ENCODE measurements at places on chromosomes 3 and 15.
A peak's percentile ranks its signal among the peaks of the same experiment; 100 is the strongest.

DNA sequence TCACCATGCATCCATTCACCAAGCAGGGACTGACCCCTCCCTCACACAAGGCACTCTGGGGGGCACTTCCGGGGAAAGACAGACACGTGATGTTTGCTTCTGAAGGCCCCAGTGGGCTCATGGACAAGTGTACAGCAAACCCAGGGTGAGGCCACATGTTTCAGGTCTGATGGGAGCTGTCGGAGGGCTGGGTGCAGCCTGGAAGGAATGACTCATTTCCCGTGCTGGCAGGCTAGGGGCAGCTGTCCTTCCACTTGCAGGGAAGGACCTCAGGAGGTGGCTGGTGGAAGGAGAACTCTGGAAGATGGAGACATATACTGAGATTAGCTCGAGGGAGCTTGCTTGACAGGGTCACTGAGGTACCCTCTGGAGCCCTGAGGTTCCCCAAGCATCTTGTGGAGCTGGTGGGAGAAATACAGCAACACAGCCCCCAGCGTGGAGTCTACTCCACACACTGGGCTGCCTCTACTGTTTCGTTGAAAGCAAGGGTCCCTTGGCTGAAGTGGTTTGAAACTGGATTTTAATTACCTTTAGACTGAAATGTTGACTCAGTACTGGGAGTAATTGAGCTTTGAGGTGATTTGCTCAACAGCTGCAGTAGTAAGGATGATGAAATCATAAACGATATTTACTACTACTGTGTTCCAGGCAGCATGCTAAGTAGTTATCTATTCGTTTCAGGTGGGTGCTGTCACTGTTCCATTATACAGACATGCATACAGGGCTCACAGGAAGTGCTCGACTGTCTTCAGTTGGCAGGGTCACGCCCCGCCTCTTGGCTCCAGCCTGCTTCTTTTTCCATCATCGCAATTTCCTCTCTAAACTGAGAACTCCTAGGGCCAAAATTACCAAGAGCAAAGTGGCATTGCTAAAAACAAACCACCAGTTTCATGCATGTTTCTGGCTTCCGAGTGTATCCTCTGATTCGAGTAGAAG is 230.4 kb downstream of the ADAMTS17 start:
- peak; percentile 80 for DNase-seq

- DNase-seq, result no peak
Measured at GRCh38 chr3:127034195-127034989, 51.5 kb downstream of the PLXNA1 start.

DNA sequence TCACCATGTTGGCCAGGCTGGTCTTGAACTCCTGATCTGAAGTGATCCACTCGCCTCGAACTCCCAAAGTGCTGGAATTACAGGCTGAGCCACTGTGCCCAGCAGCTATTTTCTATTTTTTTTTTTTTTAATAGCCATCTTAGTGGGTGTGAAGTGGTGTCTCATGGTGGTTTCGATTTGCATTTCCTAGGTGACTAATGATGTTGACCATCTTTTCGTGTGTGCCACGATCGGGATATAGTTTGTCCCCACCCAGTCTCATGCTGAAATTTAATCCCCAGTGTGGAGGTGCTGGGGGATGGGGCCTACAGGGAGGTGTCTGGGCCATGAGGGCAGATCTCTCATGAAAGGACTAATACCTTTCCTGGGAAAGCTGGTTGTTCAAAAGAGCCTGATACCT is 41.8 kb upstream of the MUC13 start:
- DNase-seq, result no peak

- DNase-seq, result no peak
Measured at GRCh38 chr15:66097151-66098021, 156.2 kb downstream of the MEGF11 start.

DNA sequence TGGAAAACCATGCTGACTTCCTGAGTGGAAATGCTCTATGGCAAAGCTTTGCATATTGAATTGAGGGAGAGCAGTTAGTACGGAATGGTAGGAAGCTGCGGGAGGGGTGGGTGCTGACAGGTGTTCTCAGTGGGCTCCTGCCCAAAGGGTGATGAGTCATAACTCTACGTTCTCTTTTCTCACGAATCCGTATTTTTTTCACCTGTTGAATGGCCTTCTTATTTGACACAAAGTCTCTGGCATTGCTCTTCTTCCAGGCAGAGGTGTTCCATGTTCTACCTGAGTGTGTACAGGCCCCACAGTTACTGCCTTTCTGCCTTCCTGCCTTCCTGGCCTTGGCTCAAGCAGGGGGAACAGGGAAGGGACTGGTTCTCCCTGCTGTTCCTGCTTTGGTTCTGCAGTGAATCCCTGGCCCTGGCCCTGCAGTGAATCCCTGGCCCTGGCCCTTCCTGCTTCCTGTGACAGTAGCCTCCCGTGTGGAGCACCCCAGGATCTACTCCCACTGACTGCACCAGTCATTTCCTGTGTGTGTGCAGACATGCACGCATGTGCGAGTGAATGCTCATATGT is 31.9 kb downstream of the TRAK1 start:
- DNase-seq, result no peak

All from T-helper 1 cell (primary cell).